Skeletal muscle tissue (tissue), 5 donors: ENCODE measurements at places on chromosomes 5 and 9. TPM values are rescaled to one million over a fixed set of nuclear protein-coding genes. Genes with fewer than 3 reads are reported as not detected.

HTR1A gene
- not detected for total RNA-seq

SLC6A19 gene
- under 0.01 TPM for total RNA-seq

CAVIN4 gene
- 172 TPM for total RNA-seq

HSPB3 gene
- total RNA-seq, result 151 TPM

FBP1 gene
- not detected for total RNA-seq

PIP5KL1 gene
- not detected for total RNA-seq

SNCAIP gene
- 6.8 TPM for total RNA-seq

RAD50 gene
- 5.7 TPM for total RNA-seq
